ENCODE measurements at places on chromosomes 11 and 22.

DNA sequence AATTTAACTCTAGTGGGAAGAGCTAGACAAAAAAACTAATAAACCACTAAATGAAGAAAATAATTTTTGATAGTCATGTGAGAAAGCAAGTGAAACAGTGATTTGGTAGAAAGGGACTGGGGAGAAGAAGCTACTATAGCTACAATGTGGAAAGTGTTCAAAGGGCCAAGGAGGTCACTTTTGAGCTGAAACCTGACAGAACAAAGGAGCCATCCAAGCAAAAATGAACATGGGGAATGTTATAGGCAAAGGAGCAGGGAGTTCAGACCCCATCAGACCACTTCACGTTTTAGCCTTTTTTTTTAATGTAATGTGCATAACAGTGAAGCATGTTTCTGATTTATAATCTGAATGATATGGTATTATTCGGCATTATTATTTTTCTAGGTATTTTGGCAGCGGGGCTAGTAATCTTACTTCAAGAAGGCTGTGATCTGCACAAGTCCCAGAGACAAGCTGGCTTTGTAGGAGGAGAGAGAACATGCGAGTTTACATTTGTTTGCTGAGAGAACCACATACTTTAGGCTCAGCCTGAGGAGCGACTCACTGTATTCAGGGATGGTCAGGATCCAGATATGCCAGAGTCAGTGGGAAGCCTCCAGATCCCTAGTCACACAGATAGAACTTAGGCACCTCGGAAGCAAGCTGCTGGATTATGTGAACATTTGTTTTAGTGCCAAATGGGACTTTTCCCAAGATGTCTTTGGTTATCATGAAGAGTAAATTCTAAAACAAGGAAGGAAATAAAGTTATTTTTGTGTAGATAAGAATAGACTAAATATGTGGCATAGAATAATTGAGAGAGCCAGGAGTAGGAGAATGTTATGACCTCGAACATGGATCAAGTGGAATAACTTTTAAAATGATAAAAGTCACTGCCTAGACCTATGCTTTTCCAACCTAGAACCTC lies 118.6 kb downstream of the TRIM44 start:
- DNase-seq, result no peak

DNA sequence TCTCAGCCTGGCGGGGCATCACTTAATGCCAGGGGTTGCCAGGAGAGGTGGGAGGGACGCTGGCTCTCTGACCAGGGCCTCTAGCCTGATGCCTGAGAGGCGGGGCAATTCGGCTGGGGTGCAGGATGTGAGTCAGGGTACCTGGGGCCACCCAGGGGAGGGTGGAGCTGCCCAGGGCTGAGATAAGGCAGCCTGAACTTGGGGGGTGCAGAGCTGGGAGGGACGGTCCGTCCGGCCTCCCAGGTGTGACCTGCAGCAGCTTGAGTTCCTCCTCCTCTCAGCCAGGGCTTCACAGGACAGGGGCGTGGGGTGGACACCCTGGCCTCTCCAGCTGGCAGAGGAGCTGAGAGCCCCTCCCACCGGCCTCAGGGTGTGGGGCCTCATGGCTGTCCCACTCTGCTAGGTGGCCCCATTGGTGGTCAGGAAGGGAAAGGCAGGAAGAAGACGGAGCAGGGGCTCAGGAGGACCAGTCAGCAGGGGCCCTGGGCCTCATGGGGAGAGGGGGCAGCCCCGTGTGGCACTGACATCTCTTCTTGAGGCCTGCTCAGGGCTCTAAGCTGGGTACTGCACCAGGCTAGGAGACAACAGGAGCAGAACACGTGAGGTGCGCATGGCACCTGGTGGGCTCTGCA lies 942 bp upstream of the RPS6KA4 start:
- no peak for DNase-seq

DNA sequence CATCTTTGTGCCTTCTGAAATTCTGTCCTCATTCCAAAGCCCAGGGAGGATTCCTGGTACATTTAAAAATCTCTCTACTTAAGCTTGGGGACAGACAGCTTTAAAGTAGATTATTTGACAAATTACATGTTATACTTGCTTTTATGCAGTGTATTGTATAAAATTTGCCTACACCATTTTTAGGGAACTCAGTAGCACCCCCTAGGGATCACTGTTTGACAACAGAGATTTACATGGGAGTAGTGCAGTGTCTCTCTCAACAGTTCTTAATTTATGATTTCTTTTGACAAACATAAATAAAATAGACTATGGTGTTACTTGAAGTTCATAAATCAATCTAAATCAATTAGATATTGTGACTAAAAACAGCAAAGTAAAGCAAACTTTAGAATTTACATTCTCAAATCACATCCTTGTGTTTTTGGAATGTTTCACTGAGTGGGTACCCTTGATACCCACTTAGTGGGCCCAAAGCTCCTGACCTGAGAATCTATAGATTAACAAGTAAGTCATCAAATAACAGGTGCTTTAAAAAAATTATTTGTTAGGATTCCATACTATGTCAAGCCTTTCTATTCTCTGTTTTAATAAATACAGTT lies 428.8 kb downstream of the DYNC2H1 start:
- DNase-seq, result no peak

GRCh38 chr11:117544130-117544800 lies 216.6 kb downstream of the CEP164 start:
- no peak for DNase-seq

GRCh38 chr11:34493468-34493867 lies 20.1 kb downstream of the ELF5 start:
- no peak for DNase-seq

DNA sequence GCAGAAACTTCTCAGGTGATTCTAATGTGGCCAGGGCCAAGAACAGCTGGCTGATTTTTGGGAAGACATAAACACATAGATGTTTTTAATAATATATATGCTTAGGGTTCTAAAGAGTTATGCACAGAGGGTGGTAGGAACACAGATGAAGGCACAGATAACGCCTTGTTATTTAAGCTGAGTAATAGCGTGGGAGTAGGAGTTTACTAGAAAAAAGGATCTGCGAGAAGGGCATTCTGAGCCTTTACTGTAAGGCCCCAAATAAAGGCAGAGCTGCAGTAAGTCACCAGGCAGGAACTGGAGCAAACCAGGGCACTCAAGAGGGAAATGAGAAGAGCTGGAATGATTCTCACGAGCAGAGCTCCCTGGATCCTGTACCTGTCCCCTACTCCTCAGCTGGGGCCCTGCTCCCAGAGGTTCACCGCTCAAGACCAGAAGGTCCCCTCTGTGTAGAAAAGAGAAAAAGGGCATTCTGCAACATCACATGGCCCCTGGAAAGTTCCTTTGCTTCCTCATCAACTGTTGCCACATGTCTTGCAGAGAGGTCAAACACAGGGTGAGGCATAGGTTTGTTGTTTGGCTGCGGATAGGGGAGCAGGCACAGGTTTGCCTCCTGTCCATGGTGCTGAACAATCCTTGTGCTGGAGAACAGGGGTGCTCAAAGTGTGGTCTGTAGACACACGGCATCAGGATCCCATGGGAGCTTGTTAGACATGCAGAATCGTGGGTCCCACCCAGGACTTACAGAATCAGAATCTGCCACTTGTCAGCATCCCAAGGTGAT lies 125.7 kb downstream of the TENM4 start:
- DNase-seq, result no peak
